Astrocyte (in vitro differentiated cells and primary cell): ENCODE measurements at places on chromosomes 4 and X. TPM values are rescaled to one million over a fixed set of nuclear protein-coding genes. Genes with fewer than 3 reads are reported as not detected.

DNA sequence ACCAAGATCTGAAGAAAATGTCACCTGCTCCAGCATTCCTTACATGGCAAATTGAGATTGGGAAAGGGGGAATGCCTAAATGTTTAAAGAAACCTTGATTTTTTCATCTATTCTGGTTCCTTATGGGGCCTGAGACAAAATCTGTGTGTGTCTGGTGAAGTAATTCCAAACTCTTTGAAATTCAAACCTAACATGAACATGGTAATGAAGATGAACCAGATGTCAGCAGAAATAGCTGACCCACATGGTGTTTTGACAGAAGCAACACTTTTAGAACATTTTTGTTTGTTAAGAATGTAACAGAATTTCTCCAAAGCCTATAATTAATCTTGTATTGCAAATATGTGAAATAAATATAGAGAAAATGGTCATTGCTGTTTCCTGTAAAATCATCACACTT lies 133.0 kb downstream of the PARM1 start:
- no peaks in the 10 kb centered on the region for H3K36me3 ChIP-seq
- H3K27ac ChIP-seq, result no peak overlapping the region
- DNase-seq, result no peak
- no peaks in the 10 kb centered on the region for H3K27me3 ChIP-seq
- H3K4me3 ChIP-seq, result no peak overlapping the region

The PLP1 gene
- 5.2 and 10.2 TPM in 2 replicates for total RNA-seq

The PNCK gene
- total RNA-seq, result 0.65 and 1.1 TPM in 2 replicates

DNA sequence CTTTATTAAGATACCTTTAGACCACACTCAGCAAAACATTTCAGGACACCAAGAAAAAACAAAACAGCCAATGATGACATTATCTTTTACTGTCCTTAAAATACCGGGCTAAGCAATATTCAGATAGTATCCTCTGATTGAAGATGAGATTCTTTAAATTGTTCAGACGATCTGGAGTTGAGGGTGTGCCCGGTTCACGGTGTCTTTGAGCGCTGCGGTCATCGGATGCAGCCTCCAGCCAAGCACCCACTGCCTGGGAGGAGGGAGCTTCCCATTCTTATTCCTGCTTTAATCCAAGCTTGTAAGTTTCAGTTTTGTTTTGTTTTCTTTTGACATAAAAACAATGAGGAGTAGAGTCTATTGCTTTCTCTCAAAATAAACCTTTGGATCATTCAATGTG lies 14.1 kb downstream of the FAM149A start:
- H3K36me3 ChIP-seq, result no peaks in the 10 kb centered on the region
- H3K27me3 ChIP-seq, result peaks cover 6% of the 10 kb centered on the region
- H3K4me3 ChIP-seq, result no peak overlapping the region
- no peaks in the 10 kb centered on the region for H3K4me1 ChIP-seq

- H3K4me1 ChIP-seq, result no peaks in the 10 kb centered on the region
- H3K36me3 ChIP-seq, result no peaks in the 10 kb centered on the region
- H3K27ac ChIP-seq, result no peak overlapping the region
- no peak overlapping the region for H3K4me3 ChIP-seq
Observed at GRCh38 chr4:148810461-148810860, 368.2 kb upstream of the NR3C2 start.

GRCh38 chr4:108337923-108338322 lies 169.2 kb upstream of the LEF1 start:
- peaks cover 9% of the 10 kb centered on the region for H3K4me1 ChIP-seq
- H3K27ac ChIP-seq, result no peak overlapping the region
